Stimulated activated CD8-positive, alpha-beta memory T cell treated with anti-CD3 and anti-CD28 coated beads, Interleukin-7, amount 100 ng/mL, for 48 hours (primary cell): ENCODE measurements at places on chromosomes 12 and 14.

- peak; percentile 25 for DNase-seq
Observed at GRCh38 chr14:103679351-103679750, 35.9 kb downstream of the XRCC3 start.

DNA sequence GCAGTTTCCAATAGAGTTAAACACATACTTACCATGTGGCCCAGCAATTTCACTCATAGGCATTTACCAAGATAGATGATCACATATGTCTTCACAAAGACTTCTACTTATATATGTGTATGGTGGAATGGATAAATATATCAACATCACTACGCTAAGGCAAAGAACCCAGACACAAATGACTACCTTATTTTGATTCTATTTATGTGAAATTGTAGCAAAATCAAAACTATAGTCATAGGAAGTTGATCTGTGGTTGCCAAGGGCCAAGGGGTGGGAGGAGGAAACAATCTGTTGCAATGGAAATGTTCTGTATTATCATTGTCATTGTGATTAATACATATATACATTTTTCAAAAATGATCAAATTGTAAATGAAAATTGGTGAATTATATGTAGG lies 47.7 kb upstream of the ANP32D start:
- DNase-seq, result no peak

GRCh38 chr12:128797119-128798118 lies 26.3 kb downstream of the SLC15A4 start:
- DNase-seq, result no peak

DNA sequence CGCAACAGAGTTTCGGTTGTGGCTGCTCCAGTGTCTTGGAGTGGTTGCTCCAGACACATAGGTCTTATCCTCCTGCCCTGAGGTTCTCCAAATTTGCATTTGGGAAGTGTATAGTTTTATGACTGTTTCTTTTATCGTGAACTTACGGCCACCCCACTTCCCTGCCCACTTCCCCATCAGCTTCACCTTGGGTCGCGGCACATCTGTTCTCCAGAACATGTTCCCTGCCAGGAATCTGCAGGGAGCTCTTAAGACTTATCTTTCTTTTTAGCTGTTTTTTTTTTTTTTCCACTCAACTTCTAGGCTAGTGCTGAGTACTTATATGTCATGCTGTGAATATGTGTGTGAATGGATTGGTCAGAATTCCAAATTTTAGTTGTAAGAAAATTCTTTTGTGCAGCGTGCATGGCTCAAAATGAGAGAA lies 75.4 kb downstream of the ETV6 start:
- DNase-seq, result no peak

DNA sequence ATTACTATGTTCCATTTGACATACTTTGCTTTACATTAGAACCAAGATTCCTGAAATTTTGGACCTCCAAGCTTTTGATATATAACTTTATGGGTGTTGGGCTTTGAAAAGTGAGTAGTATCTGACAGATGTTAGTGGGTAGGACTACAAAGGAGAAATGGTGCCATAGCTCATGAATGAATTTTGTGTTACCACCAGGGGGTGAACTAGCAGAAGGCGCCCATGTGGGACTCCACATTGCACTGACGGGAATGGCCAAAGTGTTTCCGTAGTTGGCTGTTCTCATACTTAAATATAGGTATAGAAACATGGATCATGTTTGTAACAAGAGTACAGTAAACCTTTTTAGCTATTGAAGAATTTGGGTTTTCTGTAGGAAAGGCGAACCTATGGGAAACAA lies 337.5 kb downstream of the FLRT2 start:
- DNase-seq, result no peak

GRCh38 chr12:12451098-12451497 lies 94.2 kb downstream of the BORCS5 start:
- DNase-seq, result no peak

- no peak for DNase-seq
Observed at GRCh38 chr14:29163109-29163508, 396.5 kb downstream of the FOXG1 start.

GRCh38 chr12:76757694-76758093 lies 6.2 kb upstream of the ZDHHC17 start:
- DNase-seq, result no peak

- DNase-seq, result peak; percentile 88
Observed at GRCh38 chr12:120231316-120232011, 30.6 kb upstream of the RPLP0 start.

GRCh38 chr14:73879027-73879426 lies 7.6 kb upstream of the ZNF410 start:
- DNase-seq, result no peak

DNA sequence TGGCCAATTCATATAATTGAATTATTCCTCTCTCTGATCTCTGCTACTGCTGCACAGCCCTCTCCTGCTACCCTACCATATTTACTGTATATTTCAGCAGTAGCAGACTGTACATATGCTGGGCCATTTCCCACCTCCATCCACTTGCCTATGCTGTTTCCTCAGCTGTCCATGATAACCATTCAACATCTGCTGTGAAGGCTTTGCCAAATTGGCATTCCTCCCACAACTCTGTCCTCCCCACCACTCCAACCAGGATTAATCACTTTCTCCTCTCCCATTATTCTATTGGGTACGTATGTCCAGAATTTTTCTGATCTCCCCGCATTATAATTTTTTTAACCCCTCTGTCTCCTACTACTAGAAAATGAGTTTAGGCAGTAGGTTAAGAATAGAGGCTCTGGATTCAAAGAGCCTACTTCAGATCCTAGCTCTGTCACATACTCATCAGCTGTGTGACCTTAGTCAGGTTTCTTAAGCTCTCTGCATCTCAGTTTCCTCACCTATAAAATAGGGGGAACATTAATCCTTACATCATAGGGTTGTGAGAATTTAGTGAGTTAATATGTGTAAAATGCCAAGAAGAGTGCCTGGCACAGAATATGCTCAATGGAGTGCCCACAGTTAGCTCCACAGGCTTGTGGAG lies 123.3 kb downstream of the KICS2 start:
- DNase-seq, result no peak

DNA sequence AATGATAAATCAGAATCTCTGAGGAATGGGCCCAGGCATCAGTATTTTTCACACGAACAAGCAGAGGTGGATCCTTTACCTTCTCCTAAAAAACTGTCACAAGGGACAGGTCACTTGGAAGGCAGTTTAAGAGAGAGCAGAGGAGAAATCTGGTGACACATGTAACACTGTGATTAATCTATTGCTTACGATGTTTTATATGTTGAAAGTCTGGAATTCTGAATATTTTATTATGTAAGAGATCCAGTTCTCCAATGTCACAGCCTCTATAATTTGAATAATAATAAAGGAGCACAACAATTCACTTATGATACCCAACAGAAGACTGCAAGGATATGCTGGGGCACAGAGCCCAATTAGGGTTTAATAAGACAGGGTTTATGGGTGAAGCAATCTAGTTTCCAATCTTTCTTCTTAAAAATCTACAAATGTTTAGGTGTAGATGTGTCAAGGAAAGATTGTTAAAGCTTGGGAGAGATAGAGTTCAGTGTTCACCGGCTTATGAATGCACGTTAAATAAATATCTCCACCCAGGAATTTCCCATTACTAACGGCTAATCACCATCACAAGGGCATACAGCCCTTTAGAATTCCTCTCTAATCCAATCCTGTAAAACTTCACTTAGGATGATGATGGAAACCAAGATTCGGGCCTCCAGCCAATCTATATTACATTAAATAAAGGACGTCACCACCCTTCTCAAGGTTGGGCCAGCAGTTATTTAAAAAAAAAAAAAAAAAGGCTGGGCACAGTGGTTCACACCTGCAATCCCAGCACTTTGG lies 23.4 kb downstream of the DUSP16 start:
- no peak for DNase-seq

- no peak for DNase-seq
Observed at GRCh38 chr12:25056011-25056410, 107.1 kb upstream of the BCAT1 start.

GRCh38 chr12:97513950-97514349 lies 51.3 kb downstream of the RMST start:
- DNase-seq, result no peak

GRCh38 chr12:46377678-46378077 lies 5.1 kb upstream of the SLC38A2 start:
- DNase-seq, result no peak

GRCh38 chr12:1328391-1328790 lies 266.0 kb downstream of the FBXL14 start:
- no peak for DNase-seq
